ENCODE measurements at places on chromosomes 1 and 21.

GRCh38 chr1:176880955-176881595 lies 283.4 kb downstream of the ASTN1 start:
- peak; percentile 79 for DNase-seq

DNA sequence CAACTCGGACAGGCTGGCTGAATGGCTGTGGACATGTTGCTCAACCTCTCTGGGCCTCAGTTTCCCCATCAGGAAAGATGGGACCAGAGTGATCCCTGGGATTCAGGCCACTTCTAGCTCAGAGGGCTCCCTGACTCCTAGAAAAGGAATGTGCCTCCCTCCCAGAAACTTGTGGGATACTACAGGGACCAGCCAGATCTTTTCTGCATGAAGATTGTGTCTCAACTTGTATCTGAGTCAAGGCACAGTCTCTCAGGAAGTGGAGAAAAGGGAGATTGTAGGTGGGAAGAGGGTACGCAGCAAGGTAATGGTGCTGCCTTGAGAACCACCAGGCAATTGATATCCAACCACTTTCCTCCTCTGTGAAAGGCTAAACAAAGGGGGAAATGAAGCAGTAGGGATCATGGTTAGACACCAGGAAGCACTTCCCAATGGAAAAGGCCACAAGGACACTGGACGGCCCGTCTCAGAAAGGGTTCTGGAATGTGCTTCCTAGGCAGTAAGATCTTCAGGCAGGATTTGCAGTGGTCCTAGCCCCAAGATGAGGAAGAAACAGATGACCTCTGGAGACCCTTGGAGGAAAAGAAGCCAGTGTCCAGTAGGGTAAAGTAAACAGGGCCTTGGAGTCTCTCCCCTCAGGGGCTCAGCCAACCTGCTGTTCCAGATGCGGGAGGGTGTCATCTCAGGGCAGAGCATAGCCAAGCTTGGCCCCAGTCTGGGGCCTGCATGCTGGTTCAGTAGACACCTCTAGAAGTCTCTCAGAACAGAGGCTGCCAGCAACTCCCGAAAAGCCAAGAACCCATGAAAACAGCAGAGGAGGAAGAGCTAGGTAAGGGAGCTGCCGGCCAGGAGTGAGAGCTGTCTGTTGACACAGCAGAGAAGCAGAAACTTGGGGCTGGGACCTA lies 16.8 kb downstream of the IFFO2 start:
- no peak for DNase-seq

DNA sequence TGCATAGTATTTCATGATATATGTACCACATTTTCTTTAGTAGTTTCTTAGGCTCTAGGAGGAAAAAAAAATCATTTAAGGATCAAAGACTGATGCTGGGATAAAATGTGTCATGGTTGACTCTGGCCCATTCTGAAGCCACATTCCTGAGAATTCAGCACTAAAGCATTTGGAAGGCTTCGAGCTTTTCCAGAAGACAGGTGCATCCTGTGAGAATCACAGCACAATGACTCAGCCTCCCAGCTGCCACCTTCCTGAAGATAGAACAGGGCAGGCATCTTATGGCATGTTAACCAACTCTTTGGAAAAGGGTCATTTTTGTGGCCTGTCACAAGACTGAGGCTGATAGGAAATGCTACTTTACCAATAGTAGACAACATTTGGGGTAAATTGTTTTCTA lies 359.9 kb downstream of the PCP4 start:
- no peak for DNase-seq

- DNase-seq = peak; percentile 12
These were observed 50.2 kb downstream of the ZZZ3 start for GRCh38 chr1:77632216-77632615.

DNA sequence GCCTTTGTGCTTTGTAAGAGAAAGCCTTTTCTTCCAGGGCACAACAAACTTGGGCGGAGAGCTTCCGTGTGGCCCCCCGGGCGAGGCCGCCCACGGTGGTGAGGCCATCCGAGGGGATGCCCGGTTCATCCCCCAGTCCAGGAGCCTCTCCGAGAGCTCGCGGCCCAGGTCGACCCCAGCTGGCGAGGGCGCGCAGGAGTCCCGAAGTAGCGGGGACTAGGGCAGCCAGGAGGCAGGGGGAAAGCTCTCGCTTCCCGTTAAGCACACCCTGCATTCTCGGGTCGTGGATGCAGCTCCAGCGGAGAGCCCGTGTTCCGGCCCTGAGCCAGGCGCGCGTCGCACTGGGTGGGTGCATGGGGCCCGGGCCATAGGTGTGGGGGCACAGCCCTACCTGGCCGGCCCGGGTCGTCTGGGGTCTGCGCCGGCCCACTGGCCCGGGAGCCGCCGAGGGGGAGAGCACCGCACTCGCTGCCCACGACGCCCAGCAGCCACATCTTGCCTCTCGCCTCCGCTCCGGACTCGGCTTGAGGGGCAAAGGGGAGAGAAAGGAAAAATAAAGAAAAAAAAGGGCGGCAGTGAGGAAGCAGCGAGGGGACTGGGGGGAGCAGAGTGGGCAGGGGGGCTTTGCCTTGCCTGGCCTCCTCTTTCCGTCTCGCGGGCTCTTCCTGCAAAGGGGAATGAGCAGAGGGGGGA lies 1.8 kb downstream of the RNF220 start:
- peak; percentile 49 for DNase-seq

- no peak for DNase-seq
These were observed 313.4 kb downstream of the CAMTA1 start for GRCh38 chr1:7098641-7099040.

DNA sequence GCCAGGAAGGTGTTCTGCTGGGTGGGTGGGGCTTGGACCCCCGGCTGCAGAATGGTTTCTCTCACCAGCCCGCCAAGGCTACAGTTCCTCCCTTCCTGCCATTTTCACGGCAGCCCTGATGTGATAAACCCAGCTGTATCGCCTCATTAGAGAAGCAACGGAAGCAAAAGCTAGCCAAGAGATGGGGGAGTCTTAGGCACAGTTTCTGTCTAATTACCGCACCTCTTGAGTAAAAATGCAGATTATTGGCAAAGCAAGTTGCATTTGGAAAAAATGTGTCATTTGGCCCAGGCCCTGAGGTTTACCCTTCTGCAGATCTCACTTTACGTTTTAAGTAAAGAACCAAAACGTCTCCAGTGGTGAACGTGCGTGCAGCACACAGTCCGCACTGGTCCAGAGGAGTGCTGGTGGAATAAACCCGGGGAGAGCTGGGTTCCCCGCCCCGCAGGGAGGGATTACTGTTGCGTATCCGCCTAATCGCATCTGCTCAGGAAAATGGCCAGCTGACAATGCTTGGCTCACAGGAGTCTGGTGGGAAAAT lies 109.9 kb downstream of the GALNT2 start:
- DNase-seq = no peak

GRCh38 chr1:41377397-41377796 lies 16.2 kb downstream of the FOXO6 start:
- no peak for DNase-seq

DNA sequence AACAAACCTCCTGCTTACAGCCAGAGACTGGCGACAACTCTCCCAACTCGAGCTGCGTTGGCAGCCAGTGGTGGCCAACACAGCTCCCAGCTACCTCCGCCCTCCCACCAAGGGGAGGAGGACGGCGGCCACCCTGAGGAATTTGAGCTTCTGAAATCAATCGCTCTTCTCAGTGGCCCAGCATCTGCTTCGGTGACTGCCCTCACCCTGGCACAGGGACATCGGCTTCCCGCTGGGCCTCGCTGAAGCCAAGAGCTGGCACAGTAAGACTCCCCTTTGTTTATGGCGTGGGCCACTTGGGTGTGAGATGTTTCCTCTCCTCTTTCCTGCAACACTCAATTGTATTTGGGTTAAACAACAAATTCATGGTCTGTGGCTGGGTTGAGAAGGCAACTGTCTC lies 136.2 kb downstream of the ZBTB18 start:
- no peak for DNase-seq

- DNase-seq = no peak
These were observed 7.1 kb downstream of the PROX1 start for GRCh38 chr1:213994888-213995287.

- no peak for DNase-seq
These were observed 9.6 kb upstream of the FABP3 start for GRCh38 chr1:31382379-31382989.

DNA sequence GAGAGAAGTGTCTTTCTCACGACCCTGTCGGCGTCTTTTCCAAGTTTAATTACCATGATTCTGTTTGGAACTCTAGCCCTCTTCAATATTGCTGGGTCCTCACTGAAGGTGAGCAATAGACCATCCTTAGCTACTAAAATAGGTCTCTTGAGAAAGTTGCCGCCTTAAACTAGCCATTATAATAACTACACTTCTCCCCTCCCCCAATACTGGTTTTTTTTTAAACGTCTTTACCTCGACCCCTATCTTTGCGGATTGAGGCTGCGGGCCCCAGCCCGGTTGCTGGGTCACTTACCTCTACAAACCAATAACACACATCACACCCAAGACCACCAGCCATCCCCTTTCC lies 672 bp downstream of the ENSA start:
- DNase-seq = no peak

- DNase-seq = no peak
These were observed 96.7 kb downstream of the EPHB2 start for GRCh38 chr1:22807340-22807739.

DNA sequence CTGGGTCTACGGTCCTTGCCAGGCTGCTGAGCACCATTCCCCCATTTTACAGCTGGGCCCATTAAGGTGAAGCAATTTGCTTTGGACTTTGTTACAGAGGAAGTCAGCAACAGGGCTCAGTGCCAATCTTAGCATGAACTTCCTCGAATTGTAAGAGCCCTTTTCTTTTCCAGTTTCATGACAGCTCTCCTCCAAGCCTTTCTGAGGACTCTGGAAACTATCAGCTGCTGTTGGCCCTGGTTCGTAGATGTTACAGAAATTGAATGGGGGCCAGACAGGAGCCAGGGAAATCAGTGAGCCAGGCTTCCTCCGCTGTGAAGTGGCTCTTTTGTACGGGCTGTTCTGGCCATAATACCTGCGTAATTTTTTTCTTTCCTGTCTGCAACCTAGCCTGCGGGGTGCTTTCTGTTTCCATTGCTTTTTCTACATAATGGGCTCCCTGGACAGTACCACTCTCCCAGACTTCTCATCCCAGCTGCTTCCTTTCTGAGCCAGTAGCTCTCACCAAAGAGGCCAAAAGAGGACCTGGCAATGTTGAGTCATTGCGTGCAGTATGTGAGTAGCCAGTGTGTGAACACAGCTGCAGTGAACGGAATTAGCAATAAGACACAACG lies 386.3 kb downstream of the DISC1 start:
- peak; percentile 37 for DNase-seq

DNA sequence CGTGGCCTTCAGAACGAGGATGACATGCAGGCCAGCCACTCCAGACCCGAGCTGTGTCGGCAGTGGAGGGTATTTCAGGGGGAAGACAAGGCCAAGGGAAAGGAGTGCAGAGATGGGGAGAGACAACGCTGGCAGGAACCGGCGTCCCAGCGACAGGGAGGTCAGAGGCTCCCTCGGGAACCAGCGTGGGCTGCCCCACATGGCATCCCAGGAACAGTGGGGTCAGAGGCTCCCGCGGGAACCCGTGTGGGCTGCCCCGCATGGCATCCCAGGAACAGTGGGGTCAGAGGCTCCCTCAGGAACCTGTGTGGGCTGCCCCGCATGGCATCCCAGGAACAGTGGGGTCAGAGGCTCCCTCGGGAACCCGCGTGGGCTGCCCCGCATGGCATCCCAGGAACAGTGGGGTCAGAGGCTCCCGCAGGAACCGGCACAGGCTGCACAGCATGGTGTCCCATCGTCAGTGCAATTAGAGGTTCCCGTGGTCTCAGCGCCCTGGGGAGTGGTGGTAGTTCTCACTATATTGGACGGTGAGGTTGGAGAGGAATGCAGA lies 43.0 kb downstream of the SLC19A1 start:
- DNase-seq = no peak

- DNase-seq = no peak
These were observed 159.2 kb downstream of the RHOU start for GRCh38 chr1:228894442-228894989.

GRCh38 chr1:173314656-173315055 lies 107.5 kb upstream of the TNFSF4 start:
- DNase-seq = no peak

- DNase-seq = no peak
These were observed 62.7 kb upstream of the LAPTM5 start for GRCh38 chr1:30820299-30820698.

GRCh38 chr1:31238612-31238985 lies 1.1 kb downstream of the NKAIN1 start:
- DNase-seq = no peak

DNA sequence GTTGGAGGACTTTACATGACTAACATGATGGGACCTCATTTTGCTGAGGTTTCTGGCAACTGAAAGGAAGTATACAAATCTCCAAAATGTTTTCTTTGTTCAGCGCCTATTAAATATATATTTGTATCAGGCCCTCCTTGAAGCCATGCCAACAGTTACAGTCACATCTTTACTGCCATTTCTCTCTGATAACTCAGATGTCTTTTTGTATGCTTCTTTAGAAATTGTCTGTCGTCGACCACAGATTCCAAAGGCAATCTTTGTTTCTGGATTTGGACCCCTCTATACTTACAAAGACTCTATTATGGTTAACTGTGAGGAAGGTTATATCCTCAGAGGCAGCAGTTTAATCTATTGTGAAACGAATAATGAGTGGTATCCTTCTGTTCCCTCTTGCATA lies 69.4 kb downstream of the C4BPA start:
- no peak for DNase-seq

Measured in suppressor macrophage treated with lipopolysaccharide for 4 hours (primary cell).